ENCODE measurements at places on chromosomes 6 and 20.

- no peak for DNase-seq
Observed at GRCh38 chr6:39053854-39054576, 5.4 kb downstream of the GLP1R start.

GRCh38 chr6:159116343-159116742, 52.9 kb upstream of the FNDC1 start:
- DNase-seq: no peak

DNA sequence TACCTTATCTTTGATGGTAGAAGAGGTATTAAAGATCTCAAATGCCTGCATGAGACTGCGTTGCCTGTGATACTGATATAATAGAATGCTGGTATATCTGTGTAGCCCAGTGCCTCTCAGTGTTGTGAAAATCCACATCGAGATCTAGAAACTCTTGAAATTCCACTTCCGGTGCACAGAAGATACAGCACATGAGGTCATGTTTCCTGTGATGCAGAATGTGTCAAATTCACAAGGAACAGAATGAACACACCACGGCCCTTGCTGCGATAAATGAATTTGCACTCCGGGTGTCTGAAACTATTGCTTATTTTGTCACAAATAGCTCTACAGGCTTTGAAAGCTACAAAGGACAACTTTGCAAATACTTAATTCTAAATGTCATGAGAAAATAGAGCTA, 687.9 kb upstream of the AGPAT4 start:
- DNase-seq: no peak

- no peak for DNase-seq
Observed at GRCh38 chr20:58160451-58161061, 67.9 kb downstream of the ANKRD60 start.

DNA sequence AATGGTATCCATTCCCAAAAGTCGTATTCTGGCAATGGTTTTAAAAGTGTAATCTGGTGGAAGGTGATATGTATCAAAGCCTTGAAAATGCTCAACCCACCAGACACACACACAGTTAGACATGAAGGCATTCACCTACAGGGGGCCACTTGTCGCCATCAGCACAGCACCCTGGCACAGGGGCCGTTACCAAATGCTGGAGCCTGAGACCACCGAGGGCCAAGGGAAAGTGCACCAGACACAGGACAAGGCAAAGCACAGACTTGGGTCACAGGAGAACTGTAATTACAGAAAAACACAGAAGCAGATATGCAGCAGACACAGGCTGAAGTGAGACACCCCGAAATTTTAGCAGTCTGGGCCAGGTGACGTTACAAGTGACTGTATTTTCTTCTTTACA, 9.3 kb downstream of the TAF4 start:
- no peak for DNase-seq

GRCh38 chr20:9087531-9088217, 18.8 kb downstream of the PLCB4 start:
- DNase-seq: no peak

DNA sequence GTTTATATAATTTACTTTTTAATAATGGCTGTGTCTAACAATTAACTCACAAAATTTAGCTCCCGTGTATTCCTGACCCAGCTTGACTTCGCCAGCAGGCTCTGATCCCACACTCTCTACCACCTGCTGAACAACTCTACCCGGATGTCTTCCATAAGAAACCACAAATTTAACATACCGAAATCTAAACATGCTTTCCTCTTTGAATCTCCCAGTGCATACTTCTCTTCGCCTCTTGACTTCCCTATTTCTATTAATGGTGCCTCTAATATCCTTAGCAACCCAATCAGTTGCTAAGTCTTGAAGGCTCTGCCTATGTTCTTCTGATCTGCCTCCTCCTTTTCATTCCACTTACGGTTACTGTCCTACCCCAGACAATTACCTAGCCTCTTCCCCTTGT, 4.6 kb upstream of the MYB start:
- DNase-seq: no peak

GRCh38 chr20:61436667-61437279, 184.7 kb downstream of the CDH4 start:
- no peak for DNase-seq

GRCh38 chr20:61750093-61750492, 315.6 kb downstream of the TAF4 start:
- no peak for DNase-seq

GRCh38 chr6:78089531-78089930, 436.7 kb downstream of the MEI4 start:
- DNase-seq: no peak

DNA sequence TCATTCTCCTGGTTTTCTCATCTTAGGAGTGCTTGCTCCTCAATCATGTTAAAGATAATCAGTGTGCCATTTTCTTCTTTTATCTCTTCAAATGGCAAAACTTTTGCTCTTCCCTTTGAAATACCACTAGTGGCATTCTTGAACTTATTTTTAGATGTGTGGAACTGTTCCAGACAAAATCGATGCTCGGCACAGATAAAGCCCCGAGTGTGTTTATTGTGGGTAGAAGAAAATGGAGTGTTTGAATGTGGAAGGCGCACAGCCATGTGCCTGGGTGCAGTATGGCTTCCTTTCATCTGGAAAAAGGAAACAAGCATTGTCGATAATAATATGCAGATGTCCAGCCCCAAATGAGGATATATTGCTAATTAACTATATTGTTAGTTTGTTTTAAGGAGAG, 42.4 kb downstream of the ISM1 start:
- DNase-seq: no peak

DNA sequence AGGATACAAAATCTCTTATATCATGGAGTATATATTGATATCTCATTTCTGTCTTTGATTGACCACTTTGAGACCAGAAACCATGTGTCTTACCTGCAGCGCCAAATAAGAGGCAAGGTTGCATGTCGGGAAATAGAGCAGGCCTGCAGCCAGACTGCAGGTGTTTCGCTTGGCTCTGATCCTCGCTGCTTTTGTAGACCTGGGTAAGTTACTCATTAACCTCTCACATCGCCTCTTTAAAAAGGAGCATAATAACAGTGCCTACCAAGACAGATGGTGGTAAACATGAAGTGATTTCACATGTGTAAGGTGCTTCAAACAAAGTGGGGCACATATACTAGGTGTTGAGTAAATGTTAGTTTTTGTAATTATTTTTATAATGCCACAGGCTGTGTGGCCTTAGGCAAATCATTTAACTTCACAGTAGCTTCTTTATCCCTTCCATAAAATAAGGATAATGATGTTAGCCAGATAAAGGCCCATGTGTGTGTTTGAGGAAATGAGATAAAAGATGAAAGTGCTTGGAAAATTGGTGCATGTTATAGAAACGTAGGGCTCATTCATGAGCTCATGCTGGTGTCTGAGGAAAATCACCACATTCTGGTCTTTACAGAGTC, 248.8 kb upstream of the MAP3K7 start:
- no peak for DNase-seq
